ENCODE measurements at places on chromosomes 6 and 20.

- DNase-seq: no peak
Observed at GRCh38 chr6:3856576-3856975, 7.4 kb downstream of the FAM50B start.

DNA sequence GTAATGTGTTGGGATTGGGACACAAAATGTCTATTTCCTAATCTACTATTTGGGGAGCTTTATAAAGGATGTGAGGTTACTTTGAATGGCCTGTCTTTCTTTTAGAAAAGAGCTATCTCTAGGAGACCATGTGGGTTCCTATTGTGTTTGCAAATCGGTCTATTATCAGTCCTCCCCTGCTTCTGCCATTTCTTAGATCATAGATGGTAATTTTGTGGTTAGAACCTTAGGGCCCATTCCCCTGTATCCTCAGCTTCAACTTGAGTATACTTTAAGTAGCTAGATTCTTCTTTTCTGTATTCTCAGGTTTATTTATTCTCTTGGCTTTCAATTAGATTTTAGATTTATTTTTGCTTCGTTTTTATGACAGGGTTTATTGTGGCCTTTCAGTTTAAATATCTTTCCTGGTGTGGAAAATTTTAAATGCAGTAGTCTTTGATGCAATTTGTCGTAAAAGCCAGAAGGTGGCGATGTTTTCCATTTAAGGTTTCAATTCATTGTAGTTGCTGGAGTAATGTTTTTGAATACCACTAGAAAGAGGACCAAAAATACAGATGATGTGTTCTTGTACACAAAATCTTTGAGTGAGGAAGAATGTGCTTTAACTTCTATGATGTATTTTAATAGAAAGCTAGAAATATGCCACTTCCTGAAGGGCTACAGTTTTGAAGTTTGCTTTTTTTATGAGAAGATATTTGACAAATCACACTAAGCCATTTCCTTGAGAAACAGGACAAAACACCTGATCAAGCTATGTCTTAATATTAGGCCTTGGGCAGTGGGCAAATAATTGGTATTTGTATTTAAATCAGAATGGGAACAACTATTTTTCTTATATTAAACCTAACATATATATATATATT is 20.3 kb downstream of the TBPL1 start:
- peak; percentile 58 for DNase-seq

- DNase-seq: no peak
Observed at GRCh38 chr6:38149531-38149930, 330.0 kb downstream of the ZFAND3 start.

DNA sequence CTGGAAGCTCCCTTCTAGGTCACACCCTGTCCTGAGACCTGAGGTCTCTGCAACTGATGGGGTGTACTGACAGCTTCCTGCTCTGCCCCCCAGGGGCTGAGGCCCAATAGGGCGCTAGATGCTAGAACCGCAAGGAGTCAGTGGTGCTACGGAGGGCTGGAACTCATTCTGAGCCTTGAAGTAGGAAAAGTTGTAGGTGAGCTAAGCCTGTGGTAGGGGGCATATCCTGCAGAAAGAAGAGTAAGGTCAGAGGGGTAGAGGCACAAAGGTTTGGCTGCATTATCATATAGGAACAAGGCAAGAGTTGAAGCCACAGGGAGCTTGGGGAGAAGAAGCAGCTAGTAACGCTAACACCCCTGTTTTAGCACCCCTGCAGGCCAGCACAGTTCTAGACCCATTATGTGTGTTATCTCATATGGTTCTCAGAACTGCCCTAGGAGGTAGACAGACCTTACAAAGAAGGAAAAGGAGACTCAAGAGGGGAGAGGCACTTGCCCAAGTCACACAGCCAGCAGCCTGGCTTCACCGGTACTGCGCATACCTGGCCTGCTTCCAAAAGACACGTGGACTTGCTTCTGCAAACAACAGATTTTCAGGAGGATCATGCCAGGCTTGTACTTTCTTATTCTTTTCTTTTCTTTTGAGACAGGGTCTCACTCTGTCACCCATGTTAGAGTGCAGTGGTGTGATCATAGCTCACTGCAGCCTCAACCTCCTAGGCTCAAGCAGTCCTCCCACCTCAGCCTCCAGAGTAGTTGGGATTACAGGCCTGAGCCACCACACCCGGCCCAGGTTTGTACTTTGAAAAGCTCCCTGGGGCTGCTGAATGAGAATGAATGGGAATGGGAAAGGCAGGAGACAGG is 156.1 kb downstream of the MRPL14 start:
- no peak for DNase-seq

DNA sequence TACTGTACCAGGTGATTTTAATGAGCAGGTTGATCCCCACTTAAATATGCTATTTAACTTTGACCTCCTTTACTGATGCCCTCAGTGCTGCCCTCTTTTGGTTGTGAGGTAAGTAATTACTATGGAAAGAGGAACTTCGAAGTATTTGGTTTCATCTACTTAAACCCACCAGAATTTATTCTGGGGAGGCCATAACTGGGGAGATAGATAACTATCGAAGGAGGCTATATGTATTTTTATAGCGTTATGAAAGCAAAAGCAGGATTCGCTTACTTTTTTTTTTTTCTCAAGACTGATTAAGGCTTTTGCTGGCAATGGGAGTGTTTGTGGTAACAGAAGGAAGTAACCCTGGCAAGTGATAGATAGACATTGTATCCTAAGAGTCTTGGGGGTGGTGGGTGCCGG is 168.9 kb upstream of the CENPW start:
- DNase-seq: peak; percentile 28

GRCh38 chr6:32761072-32761471 is 2.3 kb downstream of the HLA-DQB2 start:
- DNase-seq: no peak

GRCh38 chr20:63447320-63447719 is 25.1 kb downstream of the KCNQ2 start:
- DNase-seq: no peak

DNA sequence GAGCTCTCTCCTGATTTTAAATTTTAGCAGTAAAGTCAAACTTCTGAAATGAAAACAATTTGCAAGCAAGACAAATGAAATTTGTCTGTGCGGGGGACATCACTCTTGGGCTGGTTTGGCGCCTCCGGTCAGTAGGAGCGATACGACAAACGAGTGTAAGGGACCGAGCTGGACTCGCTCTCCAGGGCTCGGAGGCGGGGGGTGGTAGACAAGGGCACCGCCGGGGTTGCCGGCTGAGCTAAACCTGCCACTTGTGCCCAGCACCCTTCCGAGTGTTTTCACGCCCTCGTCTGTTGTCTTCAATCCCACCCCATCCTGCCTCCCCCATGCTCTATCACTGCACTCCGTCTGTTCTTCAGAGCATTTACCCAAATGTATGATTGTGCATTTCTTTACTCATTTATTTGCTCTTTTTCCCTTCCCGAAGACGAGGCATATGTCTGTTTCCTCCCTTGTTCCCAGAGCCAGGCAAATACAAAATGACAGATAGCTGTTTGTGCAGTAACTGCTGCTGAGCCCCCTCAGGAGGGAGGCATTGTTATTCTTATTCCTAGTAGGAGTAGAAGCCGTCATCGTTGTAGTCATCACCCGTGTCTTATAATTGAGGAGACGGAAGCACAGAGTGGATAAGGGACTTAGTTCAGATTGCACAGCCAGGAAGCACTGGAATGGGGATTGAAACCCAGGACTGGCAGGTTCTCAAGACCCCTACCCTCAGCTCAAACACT is 62.8 kb upstream of the APCDD1L start:
- no peak for DNase-seq
